ENCODE measurements at places on chromosomes 11 and 22.

DNA sequence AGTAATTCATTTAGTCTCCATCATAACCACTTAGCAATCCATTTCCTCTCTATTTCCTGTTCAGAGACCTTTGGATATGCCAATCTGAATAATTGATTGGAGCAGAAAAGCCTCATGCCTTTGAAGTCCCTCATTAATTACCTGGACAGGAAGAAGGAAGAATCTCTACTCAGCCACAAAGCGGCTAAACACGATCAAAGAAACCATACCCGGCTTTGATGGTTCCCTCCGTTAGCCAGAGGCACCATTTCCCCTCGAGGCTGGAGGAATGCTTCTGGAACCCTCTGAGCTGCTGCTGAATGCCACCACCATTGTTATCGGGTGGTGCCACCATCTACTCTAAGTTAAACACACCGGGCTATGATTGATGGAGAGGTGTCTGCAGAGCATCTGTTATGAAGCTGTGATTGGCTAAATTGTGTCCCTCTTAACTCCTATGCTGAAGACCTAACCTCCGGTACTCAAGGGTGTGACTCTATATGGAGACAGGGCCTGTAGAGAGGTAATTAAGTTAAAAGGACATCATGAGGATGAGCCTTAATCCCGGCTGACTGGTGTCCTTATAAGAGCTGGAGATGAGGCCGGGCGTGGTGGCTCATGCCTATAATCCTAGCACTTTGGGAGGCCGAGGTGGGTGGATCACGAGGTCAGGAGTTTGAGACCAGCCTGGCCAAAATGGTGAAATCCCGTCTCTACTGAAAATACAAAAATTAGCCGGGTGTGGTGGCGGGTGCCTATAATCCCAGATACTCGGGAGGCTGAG lies 168.6 kb downstream of the CTTN start:
- DNase-seq: no peak

GRCh38 chr11:122696662-122697061 lies 41.1 kb downstream of the UBASH3B start:
- no peak for DNase-seq

DNA sequence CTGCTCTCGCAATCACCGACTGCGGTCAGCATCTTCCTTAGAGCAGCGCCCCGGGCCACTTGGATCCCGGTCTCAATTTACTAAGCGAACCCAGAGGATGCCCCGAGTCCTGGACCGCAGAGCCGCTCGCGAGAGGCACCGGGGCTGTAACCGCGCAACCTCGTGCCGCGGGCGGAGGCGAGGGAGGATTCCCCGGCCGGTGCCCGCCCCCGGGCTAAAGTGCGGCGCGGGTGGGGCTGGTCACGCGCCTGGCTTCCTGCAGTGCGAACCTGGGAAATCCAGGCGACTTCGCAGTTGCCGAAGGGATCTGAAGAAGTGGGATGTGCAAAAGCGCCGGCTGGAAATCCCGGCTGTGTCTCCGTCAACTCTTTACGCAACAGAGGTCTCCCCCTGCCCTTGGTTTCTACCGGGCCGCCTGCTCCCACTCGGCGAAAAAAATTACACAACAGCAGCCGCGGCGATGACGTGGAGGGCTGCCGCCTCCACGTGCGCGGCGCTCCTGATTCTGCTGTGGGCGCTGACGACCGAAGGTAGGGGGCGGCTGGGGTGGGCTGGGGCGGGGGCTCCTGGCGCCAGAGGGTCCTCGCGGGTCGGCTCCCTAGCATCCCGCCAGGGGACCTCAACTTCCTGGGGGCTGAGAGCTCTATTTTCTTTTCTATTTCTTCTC lies at the start of gene NCR3LG1:
Gene NCR3LG1 (plus strand): TSS at position 291 of the 667 bp plus-strand sequence. CDS start 170 bp downstream, at position 461.
- peak; percentile 63 for DNase-seq

GRCh38 chr11:126267650-126268049 lies 1.0 kb downstream of the SRPRA start:
- no peak for DNase-seq

DNA sequence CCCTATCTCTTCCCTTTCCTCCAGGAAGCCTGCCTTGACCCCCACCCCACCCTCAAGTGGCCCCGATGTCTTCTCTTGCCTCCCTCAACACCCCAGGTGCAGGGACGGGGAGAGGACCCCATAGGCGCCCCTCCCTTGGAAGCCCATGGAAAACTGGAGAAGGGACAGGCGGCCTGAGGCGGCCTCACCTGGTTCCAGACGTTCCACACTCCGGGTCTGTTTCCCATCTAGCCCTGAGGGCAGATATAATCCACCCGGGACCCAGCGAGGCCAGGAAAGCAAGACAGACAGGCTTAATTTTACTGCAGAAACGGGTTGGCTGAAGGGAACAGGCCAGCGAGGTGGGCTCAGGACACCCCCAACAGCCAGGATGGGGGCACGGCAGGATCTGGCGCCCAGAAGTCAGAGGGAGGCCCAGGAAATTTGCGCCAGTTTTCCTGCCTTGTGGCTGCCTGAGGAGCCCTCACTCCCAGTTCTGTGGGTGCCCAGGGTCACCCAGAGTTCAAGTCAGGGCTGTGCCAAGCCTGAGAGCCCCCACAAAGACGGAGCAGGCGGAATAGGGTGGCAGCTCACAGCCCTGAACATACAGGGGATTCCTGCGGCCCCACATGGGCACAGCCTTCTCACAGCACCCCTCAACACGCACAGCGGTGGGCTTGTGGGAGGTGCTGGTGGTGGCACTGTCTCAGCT lies 3.0 kb upstream of the SIGIRR start:
- DNase-seq: no peak

DNA sequence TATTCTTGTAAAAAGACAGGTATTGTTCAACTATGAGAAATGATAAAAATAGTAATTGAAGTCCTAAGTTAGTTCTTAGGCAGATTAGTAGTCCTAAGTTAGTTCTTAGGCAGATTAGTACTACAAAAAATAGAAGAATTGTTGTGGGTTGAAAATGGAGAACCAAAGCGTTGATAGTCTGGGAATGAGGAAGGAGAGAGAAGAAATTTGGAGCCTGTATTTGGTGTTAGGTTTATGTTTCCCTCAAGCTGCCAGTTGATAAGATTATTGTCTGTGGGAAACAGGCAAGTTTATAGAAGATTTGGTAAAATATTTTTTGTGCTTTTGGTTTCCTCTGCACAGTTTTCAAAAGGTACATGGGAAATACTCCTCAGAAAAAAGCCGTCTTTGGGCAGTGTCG lies 3.6 kb downstream of the BCO2 start:
- DNase-seq: no peak

GRCh38 chr22:38136607-38137006 lies 26.1 kb upstream of the BAIAP2L2 start:
- DNase-seq: no peak

GRCh38 chr11:94002226-94002625 lies 18.9 kb upstream of the HEPHL1 start:
- no peak for DNase-seq

DNA sequence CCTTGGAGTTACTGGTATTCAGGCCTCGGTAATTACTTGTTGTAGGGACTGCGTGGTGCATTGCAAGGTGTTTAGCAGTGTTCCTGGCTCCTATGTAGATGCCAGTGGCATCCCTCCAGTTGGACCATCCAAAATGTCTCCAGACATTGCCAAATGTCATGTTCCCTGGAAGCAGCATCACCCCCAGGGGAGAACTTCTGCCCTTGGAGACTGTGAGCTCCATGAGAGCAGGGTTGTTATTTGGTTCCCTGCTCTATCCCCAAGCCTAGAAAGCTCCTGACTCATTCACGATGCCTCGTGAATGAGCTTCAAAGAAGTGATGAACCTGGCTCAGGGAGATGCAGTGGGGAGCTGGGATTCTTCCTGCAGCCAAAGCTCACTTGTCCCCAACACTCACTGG lies 4.8 kb upstream of the CD248 start:
- no peak for DNase-seq

GRCh38 chr11:8786933-8787332 lies 104.3 kb downstream of the RPL27A start:
- DNase-seq: no peak

DNA sequence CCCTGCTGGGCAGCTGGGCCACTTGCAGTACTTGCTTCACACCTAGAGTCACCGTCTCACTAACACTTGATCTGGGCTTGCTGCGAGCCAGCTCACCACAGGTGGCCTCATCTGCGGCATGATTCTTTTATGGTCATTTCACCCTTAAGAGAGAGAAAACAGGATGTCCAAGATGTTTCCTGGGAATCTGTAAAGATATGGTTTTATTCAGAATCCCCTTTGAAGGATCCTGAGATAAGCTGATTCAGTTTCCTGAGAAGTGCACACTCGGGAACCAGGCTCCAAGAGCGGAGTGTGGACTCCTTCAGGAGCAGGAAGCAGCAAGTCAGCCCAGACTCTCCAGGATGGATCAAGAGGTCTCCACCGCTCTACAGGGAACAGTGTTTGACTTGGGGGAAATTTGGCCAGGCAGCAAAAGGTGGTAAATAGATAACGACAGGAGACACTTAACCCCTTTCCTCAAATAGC lies 21.8 kb upstream of the TP53AIP1 start:
- DNase-seq: no peak

GRCh38 chr11:18394928-18395734 lies 768 bp downstream of the LDHA start:
- DNase-seq: no peak

DNA sequence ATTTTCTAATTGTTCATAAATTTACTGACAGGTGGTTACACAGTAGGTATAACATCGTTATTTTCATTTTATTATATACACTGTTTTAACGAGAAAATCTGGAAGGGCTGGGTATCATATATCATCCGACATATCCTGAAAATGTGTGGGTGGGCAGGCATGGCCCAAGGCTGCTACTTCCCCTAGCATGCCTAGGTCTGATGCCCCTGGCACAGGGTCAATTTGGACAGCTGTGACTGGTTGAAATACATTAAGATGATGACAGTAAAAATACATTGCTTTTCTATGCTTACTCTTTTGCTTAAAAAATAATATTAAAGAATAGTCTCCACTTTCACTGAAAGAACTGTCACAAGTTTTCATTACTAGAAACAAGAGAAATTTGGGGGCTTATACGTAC lies 908.8 kb downstream of the OPCML start:
- no peak for DNase-seq

GRCh38 chr11:102142333-102142732 lies 32.1 kb downstream of the YAP1 start:
- DNase-seq: no peak

DNA sequence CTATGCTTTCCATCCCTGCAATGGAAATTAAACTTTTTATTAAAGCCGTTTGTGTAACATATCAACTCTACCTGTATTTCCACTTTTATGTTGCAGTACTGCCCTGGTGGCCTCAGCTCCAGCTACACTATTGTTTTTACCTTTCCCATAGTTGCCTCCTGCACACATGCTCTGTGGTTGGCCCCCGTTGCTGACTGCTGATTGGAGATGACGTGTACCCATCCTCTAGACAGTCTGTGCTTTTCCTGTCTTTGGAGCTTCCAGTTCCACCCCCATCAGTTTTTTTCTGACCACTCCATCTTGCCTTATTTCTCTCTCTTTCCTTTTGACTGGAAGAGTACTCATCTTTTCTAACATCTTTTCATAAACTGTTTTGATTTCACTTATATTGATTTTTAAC lies 123.8 kb downstream of the TEAD1 start:
- no peak for DNase-seq

GRCh38 chr22:33792832-33793231 lies 127.4 kb downstream of the LARGE1 start:
- DNase-seq: no peak

- DNase-seq: no peak
These were observed 1293.4 kb downstream of the TBC1D22A start for GRCh38 chr22:48055827-48056226.

DNA sequence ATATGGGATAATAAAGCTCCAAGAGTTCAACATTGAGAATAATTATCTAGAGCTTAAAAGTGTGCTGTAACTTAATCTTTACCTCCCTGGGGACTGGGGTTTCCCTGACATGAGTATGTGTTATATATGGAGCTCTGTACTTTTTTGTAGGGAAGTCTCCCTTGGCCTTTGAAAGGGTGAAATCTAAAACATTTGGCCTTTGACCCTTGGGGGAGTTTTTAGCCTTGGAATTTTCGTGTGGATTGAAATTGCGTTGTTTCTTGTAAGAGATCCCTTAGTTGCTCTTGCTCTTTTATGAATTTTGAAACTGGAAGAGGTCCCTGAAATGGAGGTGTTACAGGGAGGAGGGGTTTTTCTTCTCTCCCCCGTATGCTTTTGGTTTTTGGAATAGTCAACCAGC lies 450.0 kb downstream of the NELL1 start:
- DNase-seq: no peak

DNA sequence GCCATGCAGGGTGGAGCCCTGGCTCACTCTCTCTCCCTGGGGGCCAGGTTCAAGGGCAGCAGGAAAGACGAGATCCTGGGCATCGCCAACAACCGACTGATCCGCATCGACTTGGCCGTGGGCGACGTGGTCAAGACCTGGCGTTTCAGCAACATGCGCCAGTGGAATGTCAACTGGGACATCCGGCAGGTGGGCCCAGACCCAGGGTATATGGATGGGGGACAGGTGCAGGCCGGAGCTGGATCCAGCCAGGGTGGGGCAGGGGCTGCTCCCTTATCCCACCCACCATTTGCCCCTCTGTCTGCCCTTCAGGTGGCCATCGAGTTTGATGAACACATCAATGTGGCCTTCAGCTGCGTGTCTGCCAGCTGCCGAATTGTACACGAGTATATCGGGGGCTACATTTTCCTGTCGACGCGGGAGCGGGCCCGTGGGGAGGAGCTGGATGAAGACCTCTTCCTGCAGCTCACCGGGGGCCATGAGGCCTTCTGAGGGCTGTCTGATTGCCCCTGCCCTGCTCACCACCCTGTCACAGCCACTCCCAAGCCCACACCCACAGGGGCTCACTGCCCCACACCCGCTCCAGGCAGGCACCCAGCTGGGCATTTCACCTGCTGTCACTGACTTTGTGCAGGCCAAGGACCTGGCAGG lies 2.9 kb downstream of the TRPT1 start:
- DNase-seq: no peak

GRCh38 chr11:35040221-35040942 lies 98.6 kb upstream of the CD44 start:
- no peak for DNase-seq

- no peak for DNase-seq
These were observed 103.7 kb downstream of the VPREB1 start for GRCh38 chr22:22348127-22348814.

GRCh38 chr11:27837895-27838563 lies 137.8 kb upstream of the BDNF start:
- no peak for DNase-seq

DNA sequence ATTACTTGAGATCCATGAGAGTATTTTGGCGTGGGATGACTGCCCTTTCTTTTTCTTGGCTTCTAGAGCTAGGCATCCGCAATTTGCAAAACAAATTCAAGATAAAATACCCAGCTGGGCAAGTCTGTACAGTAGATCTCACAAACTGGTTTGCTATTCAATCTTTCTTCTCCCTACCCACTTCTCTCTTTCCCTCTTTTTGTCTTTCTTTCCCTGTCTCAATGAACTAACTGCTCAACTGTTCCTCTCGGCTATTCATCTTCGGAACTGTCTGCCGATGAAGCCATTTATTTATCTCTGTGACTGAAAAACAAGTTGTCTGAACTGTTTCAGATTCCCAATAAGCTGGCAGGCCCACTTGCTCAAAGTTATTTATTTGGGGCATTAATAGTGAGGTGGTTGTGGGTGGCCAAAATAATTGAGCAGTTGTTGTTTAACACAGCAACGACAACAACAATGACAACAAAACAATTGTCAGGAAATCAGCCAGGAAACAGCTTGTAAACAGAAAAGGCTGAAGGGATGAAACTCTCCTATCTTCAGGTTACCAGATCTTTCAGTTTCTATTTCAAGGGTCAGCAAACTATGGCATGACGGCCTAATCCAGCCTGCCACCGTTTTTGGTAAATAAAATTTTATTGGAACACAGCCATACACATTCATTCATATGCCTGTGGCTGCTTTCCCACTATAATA lies 76.0 kb upstream of the MTMR2 start:
- DNase-seq: no peak

- no peak for DNase-seq
These were observed 1.7 kb upstream of the USP28 start for GRCh38 chr11:113876798-113877669.
